ENCODE measurements at places on chromosomes 4 and X.

GRCh38 chrX:9730752-9731151 is 34.9 kb downstream of the GPR143 start:
- DNase-seq = no peak

GRCh38 chr4:14025111-14025510 is 397.6 kb upstream of the BOD1L1 start:
- no peak for DNase-seq

GRCh38 chr4:170729236-170729635 is 639.5 kb upstream of the AADAT start:
- DNase-seq = peak; percentile 5

GRCh38 chr4:102858828-102859464 is 9.8 kb upstream of the CISD2 start:
- peak; percentile 39 for DNase-seq

- no peak for DNase-seq
Measured at GRCh38 chr4:13368217-13368616, 115.9 kb downstream of the RAB28 start.

GRCh38 chr4:184648054-184648312 is 1.3 kb downstream of the CASP3 start:
- DNase-seq = no peak

- no peak for DNase-seq
Measured at GRCh38 chrX:21638311-21638710, 19.8 kb downstream of the KLHL34 start.

GRCh38 chr4:108622828-108623227 is 2.5 kb downstream of the RPL34 start:
- no peak for DNase-seq

DNA sequence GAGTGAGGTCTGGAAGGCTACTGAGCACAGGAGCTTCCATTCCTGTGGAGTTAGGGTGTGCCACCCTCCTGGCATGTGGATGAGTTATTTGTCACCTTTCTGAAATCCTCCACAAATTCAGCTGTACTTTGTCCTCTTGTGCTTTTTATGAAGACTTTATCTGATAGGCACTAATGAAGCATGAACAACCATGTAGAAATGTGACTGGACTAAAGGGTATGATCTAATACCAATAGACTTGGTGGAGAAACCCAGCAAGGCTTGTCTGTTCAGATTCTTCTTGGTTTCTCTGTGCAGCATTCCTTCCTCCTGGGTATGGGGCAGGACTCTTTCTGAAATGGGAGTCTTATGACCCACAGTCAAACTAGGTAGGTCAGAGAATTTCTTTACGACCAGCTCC is 9.6 kb downstream of the NBDY start:
- DNase-seq = no peak

DNA sequence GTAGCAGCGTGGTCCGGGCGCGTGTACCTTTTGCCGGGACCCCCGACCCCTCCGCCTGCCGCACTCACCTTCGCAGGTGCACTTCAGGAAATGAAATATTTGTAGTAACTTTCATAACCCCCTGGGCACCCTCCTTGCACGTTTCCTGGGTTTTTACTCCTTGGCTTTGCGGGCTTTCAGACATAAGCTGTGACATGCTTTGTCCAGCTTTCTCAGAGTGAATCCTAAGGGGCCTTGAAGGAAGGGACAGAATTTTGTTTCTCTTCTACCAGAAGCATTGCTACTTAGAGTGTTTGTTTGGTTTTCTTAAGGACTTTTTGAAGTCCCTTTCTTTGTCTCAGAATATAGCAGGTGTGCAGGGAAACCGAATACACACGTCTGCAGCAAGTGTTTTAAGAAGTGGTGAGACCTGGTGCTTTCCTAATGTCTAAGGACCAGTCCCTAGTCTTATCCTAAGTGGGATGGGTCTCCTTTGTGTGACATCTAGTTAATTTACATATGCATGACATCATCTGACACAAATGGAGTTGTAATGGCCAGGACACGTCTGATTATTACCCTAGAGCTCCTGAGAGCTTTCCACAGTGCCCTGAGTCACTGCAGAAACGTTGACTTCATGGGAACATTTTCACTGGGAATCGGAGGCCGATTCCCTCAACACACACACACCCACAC is 1.3 kb downstream of the FAM149A start:
- DNase-seq = no peak

DNA sequence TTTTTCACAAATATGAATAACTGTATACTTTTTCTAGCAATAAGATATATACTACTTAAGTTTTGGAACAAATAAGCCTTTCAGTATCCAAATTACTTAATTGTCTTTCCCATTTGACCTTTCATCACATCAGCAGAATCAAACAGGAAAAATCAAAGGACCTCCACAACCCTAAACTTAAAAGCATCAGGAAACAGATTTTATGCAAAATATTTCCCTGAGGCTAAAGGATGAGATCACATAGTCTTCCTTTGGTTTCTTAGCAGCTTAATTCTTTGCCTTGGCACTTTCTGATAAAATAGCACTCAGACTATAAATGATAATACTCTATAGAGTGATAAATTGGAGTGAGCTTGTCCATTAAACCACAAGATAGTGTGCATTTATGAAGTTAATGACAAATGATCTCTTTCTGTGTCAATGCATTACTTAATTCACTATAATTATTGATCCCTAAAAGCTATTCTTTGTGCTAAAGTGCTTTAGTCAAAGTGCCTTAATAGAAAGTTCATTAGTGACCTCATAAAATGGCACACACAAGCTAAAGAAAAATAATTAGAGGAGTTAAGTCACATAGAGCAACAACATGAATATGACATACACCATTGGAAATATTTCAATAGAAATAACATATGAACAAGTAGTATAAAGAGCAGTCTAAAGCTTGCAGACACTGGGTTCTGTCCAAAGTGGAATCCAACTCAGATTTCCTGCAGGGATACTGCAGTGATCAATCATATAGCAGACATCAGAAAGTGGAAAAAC is 15.7 kb upstream of the NDST3 start:
- no peak for DNase-seq

DNA sequence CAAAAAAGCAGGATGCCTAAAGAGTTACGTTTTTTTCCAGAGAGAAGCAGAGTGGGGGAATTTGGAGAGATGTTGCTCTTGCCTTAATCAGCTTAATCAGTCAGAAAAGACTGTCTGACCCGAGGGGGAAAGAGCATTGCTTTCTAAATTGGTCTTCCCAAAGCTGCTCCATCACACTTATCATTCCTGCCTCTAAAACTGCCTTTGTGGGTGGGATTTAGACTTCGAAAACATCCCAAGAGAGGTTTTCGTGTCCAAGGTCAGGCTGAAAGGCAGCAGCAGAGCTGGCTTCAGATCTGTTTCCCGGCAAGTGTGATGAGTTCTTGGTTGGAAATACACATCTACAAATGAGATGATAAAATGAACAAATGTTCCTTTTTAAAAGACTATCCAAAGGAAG is 155.2 kb downstream of the SH2D1A start:
- no peak for DNase-seq

DNA sequence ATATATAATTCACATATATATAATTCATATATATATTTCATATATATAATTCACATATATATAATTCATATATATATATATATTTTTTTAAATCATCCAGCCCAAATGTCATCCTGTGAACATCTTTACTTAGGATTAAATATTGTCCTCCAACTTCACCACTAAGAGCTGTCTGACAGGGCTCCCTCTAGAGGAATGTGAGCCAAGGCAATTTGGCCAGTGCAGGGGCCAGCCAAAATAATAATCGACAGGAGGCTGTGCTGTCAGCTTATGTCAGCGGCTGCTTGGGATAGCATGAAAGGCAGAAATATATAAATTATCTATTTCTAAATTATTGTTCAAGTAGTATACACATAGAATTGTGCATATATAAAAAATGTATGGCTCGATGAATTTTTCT is 29.5 kb downstream of the EGFL6 start:
- DNase-seq = peak; percentile 20

- DNase-seq = no peak
Measured at GRCh38 chr4:170137927-170138326, 48.2 kb upstream of the AADAT start.

- no peak for DNase-seq
Measured at GRCh38 chr4:161393602-161394001, 770.2 kb downstream of the FSTL5 start.

GRCh38 chrX:9884031-9884779 is 83.0 kb upstream of the CLDN34 start:
- no peak for DNase-seq

- peak; percentile 6 for DNase-seq
Measured at GRCh38 chr4:186948361-186949242, 224.9 kb upstream of the FAT1 start.

DNA sequence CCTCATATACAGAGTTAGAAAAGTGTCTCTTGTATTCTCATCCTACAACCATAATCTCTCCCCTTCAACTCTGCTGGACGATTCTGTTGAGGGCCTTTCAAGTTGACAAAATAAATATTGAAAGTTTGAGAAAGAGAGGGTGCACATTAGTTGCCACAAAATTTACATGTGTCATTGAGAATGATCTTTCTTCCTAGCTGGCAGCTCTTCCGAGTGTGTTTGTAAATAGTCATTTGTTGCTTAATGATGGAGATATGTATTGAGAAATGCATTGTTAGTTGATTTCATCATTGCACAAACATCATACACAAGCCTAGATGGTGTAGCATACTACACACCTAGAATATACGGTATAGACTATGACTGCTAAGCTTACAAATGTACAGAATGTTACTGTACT is 632.8 kb upstream of the AMOT start:
- no peak for DNase-seq

GRCh38 chr4:165355900-165356300 is 22.9 kb upstream of the CPE start:
- peak; percentile 78 for DNase-seq

- DNase-seq = no peak
Measured at GRCh38 chr4:119795986-119796578, 167.5 kb upstream of the PDE5A start.

DNA sequence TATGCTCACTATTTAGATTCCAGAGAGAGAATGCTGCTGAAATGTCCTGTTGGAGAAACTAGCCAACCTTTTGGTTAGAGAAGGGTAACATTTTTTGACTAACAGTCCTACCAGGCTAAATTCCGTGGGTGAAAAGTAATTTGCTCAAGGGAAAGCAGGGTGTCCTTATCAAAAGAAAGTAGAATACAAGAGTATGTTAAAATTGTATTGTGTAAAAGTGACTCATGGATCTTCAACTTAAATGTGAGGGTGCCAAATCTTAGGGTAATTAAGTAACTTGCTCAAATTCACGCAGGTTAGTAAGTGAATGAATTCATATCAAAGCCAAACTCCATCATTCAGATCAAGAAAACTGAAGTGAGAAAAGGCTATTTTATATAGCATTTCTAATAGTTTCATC is 81.7 kb downstream of the PCDH7 start:
- DNase-seq = no peak

GRCh38 chr4:121873604-121874003 is 3.3 kb upstream of the BBS7 start:
- DNase-seq = no peak

- no peak for DNase-seq
Measured at GRCh38 chr4:8843597-8843996, 28.0 kb downstream of the HMX1 start.

GRCh38 chr4:4456816-4457578 is 70.1 kb downstream of the NSG1 start:
- no peak for DNase-seq

DNA sequence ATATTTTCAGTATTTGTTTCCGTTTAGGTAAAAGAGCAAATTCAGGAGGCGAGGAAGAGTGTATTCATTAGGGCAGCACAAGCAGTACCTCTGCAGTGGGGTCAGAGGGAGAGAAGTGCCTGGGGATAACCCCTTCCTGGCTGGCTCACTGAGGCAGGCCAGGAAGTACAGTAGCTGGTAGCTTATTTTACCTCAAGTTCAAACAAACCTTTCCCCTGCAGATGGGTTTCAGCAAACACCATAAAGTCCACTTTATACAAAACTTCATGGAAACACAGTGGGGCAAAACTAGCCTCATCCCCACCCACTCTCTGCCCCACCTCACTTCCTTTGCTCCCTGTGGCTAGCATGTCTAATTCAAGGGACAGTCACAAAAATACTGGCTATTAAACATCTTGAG is 29.5 kb downstream of the MEPE start:
- no peak for DNase-seq

GRCh38 chr4:42282081-42282901 is 115.0 kb upstream of the SHISA3 start:
- peak; percentile 89 for DNase-seq

- DNase-seq = no peak
Measured at GRCh38 chrX:11741574-11741973, 16.5 kb upstream of the MSL3 start.

DNA sequence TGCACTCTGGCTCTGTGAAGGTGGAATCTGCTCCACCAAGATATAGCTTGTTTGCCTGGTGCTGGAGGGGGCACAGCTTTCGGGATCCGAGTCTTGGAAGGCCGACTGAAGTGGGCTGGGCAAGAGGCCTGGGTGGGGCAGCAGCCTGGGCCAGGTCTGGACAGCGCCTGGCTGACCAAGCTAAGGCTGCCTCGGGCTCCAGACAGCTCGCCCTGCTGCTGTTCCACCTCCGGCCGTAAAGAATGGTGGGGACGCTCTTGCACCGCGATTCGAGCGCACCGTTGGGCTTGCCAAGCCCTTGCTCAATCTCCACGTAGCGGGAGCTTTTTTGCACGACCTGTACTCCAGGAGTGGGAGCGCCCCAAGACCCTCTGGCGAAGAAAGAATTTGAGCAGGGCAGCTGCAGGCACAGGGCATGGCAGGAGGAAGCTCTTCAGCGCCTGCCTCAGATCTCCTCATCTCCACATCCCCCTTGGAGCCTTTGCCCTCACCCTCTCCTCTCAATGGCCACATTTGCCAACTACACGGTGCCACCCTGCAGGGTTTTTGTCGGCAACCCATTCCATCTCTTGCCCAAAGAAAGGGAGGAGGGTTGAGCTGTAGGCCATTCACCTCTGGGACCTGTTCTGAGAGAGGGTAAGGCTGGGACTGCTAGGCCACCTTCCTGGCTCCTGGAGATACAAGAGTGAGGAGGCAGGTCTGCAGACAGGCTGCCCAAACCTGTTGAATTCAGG is 18.9 kb downstream of the CNGA2 start:
- DNase-seq = no peak

DNA sequence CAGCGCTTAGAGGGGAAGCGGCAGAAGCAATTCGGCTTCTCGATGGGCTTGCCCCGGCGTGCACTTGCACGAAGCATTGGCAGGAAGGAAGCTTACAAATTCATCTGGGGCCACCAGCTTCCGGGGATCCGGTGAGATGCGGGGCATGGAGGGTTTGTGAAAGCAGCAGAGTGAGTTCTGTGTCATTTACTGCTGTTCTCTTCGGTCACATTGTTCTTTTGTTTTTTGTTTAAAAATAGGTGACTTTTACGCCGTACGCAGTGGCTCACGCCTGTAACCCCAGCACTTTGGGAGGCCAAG is 47.0 kb downstream of the ASMT start:
- no peak for DNase-seq

Data from NAMALWA (cell line).